ENCODE measurements at places on chromosomes 4 and X.

DNA sequence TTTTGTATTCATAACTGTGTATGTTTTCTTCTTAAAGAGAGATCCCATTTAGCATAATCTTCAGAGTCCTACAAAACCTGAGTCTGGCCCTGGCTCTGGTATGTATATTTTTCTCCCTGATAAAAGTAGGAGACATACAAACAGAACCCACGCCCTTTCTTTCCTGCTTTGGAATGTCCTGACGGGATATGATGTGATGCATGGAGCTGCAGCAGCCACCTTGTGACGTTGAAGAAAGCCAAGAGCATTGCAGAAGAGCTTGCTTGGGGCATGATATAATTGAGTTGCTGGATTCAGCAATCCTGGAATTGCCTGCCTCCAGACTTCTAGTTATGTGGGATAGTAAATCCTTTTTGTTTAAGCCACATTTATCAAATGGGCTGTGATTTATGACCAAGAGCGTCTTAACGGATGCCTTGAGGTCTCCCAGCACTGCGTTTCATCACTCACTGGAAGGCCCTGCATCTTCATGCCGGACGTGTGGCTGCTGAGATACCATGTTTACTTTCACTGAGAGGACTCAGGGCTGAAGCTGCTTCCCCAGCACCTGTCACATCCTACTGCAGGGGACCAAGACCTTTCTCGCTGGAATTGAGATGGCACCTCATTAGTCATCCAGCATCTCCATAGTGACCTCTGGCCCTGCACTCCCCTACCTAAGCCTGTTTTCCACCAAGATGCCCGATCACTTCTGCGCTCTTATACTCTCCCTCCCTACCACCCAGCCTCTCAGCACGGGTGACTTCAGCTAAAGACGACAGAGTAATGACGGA lies 107.0 kb downstream of the ENPP6 start:
- DNase-seq = no peak

DNA sequence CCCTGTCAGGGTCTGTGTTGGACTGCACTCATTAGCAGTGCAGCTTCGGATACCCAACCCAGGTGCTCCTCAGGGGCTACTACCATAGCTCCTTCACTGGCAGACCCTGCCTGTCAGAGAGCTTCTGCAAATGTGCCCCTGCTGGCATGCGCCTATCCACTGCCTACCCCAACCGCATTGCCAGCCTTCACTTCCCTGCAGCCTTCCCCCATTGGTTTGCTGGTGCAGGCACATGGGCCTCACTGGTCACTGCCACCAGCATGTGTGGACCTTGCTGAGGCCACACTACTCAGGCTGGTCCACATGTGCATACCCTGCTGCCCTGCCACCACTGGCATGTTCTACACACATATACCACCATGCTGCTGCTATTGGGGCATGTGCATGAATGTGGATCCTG lies 72.5 kb upstream of the MAGEH1 start:
- DNase-seq = no peak

- DNase-seq = no peak
Measured at GRCh38 chr4:15935504-15936402, 2.8 kb downstream of the FGFBP1 start.

- DNase-seq = peak; percentile 11
Measured at GRCh38 chrX:106726485-106727437, at the start of gene RNF128. TSS of gene RNF128 (plus strand) at chrX:106726701. CDS start at chrX:106726914, 213 bp downstream.

- DNase-seq = no peak
Measured at GRCh38 chrX:51665981-51666380, 16.6 kb downstream of the CENPVL2 start.

GRCh38 chr4:144711700-144712456 lies 65.9 kb downstream of the HHIP start:
- no peak for DNase-seq

DNA sequence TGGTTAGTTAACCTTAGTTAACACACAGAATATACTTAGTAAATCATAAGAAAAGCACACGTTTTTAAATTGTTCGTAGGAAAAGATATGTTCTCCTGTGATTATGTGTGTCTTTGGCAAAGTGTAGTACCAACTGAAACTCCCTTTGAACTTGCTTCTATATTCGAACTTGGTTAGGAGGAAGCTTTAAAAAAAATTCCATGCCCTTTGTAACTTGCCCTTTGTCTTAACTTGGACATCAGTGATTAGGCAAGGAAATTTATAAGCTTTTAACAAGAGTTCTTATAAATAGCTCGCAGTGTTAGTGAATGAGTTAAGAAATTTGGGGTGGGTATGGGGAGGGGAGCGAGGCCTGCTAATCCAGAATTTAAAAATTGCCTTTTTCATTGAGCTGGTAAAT lies 33.4 kb downstream of the TXLNG start:
- no peak for DNase-seq

- no peak for DNase-seq
Measured at GRCh38 chr4:27304751-27305150, 444.1 kb downstream of the STIM2 start.

GRCh38 chrX:71919431-71919830 lies 8.8 kb downstream of the NHSL2 start:
- no peak for DNase-seq

DNA sequence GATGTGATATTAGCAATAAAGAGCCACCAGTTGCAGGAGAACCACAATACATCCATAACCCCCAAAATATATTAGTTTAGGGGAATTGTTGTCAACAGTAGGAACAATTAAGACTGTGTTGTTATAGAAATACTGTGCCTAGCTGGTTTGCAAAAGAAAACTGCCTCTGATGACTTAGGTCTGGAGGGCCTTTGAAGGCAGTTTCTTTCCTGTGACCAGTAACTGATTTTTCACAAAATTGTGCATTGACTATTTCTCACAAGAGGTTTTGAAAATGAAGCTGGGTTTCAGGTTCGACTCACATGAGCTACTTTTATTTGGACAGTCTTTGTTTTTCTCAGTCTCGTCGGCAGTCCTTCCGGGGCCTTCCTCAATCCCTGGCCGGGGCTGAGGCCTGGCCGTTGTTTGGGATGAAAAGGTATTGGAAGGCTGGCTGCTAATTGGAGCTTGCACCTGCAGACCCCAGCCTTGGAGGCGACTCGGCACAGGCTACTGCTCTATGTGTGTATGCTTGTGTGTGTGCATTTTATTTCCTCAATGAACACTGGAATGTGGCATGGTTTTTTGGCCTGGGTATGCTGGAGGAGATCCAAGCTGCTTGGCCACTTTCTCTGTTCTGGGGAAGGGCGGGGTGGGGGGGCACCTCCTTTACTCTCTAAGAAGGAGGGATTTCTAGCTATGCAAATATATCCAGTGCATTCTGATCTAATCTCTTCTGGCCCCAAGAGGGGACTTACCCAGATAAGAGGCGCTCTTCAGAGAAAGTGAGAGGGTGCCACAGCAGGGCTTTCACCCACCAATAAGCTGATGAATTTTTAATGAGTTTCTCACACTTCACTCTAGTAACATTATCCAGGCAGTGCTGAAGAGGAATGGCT lies 49.5 kb upstream of the LNX1 start:
- DNase-seq = no peak

GRCh38 chrX:78321809-78322208 lies 5.6 kb downstream of the CYSLTR1 start:
- DNase-seq = peak; percentile 67

DNA sequence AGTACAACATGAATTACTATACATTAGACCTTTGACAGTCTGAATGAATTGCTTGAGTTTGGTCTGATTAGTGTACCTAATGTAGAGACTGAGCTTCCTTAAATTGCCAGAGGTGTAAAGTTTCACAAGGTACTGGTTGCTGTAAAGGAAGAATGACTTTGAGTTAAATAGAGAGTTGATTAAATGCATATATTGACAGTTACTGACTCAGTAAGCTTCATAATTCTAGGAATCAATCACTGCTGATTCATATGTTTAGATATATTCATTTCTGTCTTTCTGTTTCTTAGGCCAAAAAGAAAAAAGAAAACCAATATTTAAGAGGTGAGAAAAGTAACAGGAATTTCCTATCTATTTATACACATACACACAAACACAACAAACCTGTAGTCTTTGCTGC lies 16.2 kb upstream of the ART3 start:
- DNase-seq = no peak

DNA sequence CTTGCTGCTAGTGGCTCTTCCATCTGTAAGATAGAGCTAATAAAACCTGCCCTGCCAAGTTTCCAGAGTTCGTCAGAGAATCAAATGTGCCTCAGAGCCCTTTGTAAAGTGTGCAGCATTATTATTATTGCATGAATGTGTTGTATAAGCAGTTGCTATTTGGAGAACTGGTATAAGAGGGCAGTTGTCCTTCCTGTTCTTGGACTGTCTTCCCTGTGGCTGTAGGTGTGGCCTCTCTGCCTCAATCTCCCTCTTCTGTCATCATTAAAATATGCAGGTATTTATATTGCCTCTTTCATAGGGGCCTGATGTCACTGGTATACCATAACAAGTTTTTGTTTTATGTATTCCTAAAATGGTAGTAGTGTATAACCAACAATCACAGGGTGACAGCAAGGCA lies 3.8 kb downstream of the MTM1 start:
- no peak for DNase-seq

- DNase-seq = no peak
Measured at GRCh38 chrX:153771415-153772315, 7.6 kb downstream of the PLXNB3 start.

- no peak for DNase-seq
Measured at GRCh38 chrX:103373581-103373980, 2.8 kb upstream of the BEX3 start.

DNA sequence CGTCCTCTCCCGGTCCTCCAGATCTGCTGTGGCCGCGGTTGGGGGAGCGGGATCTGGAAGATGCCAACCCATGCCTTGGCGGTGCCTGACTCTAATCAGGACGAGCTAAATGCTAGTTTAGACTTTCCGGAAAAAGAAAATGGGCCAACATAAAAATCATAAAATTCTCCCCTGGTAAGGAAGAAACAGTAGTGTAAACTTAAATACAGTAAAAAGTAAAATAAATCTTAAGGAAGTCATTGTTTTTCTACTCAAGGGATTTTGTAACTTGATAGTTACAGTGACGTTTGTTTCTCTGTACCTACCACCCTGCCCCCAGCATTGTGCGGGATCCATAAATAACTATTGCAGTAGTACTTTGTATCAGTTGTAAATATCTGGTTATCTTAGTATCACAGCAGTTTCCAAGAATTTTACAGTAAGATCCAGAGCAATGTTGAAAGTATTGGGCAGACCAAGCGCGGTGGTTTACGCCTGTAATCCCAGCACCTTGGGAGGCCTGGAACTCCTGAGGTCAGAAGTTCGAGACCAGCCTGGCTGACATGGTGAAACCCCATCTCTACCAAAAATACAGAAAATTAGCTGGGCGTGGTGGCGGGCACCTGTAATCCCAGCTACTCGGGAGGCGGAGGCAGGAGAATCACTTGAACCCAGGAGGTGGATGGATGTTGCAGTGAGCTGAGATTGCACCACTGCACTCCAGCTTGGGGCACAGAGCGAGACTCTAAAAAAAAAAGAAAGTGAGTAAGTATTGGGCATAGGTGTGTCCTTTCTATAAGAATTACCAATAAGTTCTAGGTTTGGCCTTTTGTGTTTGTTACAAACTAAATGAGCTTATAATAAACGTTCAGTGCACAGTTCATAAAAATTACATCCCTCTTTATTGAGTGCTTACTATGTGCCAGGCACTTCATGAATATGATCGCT lies 1.0 kb upstream of the PLA2G12A start:
- no peak for DNase-seq

DNA sequence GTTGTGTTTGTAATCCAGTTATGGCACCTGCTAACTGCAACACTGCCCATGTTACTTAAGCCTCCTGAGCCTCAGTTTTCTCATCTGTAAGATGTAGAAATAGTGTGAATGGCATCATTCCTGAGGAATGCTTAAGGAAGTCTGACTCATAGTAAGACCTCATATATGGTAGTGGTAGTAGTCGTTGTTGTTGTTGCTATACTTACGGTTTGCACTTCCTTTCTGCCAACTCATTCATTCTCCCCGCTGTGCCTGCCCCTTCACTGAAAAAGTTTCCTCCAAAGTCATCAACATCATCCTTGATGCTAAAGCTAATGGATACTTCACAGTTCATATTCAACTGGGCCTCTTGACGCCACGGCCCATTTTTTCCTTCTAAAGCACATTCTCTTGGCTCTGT lies 54.2 kb upstream of the SPANXN3 start:
- no peak for DNase-seq

GRCh38 chrX:108186811-108187210 lies 95.2 kb downstream of the ATG4A start:
- no peak for DNase-seq

DNA sequence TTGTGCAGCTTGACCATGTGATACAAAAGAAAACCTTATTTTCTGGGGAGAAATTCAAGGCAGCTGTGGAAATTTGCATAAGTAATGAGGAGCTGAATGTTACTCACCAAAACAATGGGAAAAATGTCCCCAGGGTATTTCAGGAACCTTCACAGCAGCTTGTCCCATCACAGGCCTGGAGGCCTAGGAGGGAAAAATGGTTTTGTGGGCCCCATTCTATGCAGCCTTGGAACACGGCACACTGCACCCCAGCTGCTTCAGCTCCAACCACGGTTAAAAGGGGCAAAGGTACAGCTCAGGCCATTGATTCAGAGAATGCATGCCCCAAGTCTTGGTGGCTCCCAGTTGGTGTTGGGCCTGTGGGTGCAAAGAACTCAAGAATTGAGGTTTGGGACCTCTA lies 216.1 kb downstream of the MAGEE1 start:
- DNase-seq = no peak

- no peak for DNase-seq
Measured at GRCh38 chrX:151458824-151459223, 61.8 kb downstream of the VMA21 start.

DNA sequence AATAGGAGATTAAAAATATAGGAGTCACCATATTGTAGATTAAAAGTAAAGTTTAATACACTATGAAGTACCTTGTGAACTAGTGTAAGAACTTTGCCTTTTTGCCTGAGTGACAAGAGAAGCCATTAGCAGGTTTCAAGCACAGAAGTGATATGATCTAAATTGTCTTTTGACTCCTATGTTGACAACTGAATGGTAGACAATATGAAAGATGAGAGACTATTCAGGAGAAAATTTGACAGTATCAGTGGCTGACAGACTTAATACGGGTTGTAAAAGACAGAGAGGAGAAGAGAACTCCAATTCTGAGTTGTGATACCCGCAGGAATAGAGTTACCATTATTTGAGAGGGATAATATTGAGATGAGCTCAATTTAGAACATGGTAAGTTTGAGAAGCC lies 1259.8 kb downstream of the PCDH7 start:
- DNase-seq = no peak

DNA sequence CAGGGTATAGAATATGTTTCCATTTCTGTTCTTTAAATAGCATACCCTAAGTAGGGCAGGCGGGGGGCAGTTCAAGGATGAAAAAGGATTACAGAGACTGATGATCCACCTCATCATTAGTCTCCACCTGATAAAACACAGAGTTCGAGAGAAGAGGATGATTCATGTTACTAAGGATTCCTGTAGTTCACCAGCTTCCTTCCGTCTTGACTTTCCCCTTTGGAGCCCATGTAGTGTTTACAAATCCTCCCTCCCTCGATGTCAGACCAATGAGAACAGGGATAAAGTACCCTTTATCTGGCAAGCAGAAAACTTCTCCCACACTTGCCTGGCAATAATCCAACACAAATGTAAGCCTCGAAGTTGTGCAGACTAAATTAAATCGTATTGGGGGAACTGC lies 526.3 kb upstream of the FAM241A start:
- no peak for DNase-seq

Data from CD4-positive, alpha-beta T cell treated with Interleukin-17A for 1 hour (primary cell).